ENCODE measurements at places on chromosomes 12 and 14.

- no peak for DNase-seq
Observed at GRCh38 chr12:107990325-107990724, 138.8 kb upstream of the WSCD2 start.

DNA sequence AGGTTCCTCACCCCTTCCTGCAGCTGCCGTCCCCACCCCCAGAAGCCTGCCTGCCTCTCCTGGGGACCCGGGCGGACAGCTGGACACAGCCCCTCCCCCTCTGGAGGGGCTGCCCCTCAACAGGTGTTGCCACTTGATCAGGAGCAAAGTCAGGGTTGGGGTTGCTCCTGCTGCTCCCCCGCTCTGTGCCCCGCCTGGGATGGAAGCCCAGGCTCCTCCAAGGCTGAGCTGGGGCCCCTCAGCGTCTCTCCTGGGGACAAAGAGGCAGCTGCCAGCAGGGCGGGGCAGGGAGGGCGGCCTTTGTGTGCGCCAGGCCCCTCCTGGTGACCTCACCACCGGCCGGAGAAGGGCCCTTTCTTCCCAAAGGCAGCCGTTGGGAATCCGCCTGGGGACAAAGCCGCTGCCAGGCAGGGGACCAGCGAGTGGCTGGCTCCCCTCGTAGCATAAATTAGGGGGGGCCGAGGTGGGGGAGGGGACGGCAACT lies 13.7 kb downstream of the TRMT61A start:
- DNase-seq: no peak

GRCh38 chr14:76882651-76883050 lies 56.4 kb downstream of the LRRC74A start:
- no peak for DNase-seq

GRCh38 chr12:64752833-64753238 lies 6.4 kb downstream of the GNS start:
- no peak for DNase-seq

DNA sequence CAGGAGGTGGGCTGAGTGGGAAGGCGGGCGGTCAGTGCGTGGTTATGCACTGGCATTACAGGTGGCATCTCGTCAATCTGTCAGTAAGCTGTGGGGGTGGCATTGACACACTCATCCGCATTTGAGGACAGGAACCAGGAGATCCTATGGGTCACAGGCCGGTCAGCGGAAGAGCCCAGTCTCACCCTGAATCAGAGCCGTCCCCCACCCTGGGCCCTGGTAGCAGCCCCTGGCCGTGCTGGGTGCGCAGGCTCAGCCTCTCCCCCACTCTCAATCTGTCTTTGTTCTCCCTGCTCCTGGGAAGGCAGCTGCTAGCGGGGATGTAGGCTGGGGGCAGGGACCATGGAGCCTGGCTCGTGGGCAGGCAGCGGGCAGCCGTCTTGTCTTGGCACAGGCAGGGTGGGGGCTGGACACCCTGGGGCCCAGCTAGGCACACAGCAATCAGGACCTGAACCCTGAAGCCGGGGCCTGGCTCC lies 5.1 kb downstream of the INF2 start:
- DNase-seq: no peak

DNA sequence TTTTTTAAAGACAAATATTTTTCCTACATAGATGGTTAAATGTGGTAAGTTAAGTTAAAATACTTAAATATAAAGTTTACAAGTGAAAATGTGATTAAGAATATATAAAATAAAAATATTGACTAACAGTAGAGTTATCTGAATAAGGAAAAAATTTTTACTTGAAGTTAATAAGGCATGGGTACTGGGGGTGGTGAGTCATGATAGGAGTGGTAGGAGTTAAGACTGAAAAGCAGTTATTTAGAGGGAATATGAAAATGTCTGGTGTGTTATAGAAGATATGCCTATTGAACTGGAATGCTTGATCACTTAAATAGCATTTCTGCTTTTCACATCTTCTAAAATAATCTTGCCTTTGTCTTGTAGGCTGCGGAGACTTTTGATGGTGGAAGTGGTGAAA lies 68.7 kb downstream of the CCDC91 start:
- no peak for DNase-seq

DNA sequence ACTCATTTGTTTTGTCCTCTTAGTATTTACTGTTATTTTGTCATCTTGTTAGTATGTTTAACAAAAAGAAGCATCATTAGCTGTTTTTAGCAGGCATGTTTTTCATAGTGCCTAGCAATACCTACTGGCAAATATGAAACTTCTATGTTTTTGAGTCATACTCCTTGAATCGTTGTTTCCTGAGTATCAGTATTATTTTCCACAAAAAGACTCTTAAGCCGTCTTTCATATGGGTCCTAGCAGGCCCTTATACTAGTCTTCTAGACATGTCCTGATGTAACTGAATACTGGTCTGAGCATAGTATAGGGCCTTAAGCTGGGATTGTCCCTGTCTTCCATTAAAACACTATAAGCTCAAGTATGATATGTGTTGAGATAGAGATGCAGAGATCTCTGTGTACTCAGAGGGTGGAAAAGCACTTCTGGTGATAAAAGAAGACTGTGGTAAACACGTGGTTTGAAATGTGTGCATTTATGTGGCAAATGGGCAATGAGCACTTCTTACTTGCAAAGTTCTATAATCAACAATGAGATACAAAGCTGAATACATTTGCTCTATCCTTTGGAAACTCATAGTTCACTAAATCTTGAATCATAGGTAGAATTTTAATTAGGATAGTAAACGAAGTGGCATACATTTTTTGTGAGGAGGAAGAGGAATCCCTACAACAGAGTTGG lies 348.8 kb downstream of the PDZRN4 start:
- no peak for DNase-seq

DNA sequence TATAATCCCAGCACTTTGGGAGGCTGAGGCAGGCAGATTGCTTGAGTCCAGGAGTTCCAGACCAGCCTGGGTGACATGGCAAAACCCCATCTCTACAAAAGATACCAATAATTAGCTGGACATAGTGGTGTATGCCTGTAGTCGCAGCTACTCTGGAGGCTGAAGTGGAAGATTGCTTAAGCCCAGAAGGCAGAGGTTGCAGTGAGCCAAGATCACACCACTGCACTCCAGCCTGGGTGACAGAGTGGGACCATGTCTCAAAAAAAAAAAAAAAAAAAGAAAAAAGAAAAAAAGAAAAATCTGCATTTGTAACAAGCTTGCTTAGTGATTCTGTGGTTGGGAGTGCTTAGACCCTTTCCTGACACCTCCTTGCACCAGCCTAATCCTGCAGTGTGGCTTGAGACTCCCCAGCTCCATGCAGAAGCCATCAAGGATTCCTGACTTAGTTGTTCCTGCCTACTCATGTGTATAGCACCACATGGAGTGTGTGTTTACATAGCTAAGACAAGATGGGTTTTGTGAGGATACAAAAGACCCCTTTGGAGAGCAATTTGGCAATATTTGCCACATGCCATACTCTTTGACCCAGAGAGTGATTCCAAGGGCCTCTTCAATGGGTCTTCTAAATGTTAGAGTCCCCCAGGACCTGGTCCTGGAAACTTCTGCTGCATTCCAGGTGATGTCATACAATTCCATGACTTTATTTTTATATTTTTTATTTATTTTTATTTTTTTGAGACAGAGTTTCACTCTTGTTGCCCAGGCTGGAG lies 5.1 kb upstream of the TMED10 start:
- DNase-seq: no peak

GRCh38 chr12:80040075-80040738 lies 59.1 kb upstream of the OTOGL start:
- no peak for DNase-seq

- no peak for DNase-seq
Observed at GRCh38 chr14:94120667-94121340, 8.6 kb downstream of the IFI27L2 start.

Measured in stimulated activated CD4-positive, alpha-beta T cell treated with anti-CD3 and anti-CD28 coated beads, TNF-alpha, amount 100 ng/mL, for 4 hours (primary cell).